ENCODE measurements at places on chromosomes 12 and 14. TPM values are rescaled to one million over a fixed set of nuclear protein-coding genes. Genes with fewer than 3 reads are reported as not detected.
A peak's percentile ranks its signal among the peaks of the same experiment; 100 is the strongest.

DNA sequence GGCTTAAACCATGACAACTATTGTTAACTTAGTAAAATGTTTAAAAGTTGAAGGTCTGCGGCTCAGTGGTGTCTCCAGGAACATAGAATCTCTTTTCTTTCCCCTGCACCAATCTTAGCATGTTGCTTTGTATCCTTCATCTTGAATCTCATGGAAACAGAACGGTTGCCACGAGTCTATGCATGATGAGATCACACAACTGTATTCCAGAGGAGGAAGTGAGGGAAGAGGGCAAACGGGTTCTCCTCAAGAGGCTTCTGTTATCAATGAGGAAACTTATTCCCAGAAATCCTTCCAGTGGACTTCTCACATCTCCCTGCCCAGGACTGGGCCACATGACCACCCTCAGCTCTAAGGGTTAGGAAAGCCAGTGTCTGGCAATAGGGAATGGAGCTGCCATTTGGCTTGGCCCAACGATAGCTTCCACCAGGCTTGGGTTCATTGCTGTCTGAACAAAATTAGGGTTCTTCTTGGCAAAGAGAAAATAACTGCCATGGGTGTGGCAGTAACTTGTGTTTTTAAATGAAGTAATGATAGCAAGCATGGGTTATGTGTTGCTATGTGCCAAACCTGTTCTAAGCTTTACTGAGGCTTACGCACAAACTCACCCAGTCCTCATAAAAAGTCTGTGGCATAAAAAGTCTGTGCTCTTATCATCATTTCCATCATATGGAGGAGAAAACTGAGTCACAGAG lies 17.4 kb downstream of the PLXNC1 start:
- H3K27ac ChIP-seq = peak overlapping the region; percentile 60
- H3K4me1 ChIP-seq = peaks cover 44% of the 10 kb centered on the region
- H3K27me3 ChIP-seq = peaks cover 2% of the 10 kb centered on the region
- no peaks in the 10 kb centered on the region for H3K36me3 ChIP-seq

DNA sequence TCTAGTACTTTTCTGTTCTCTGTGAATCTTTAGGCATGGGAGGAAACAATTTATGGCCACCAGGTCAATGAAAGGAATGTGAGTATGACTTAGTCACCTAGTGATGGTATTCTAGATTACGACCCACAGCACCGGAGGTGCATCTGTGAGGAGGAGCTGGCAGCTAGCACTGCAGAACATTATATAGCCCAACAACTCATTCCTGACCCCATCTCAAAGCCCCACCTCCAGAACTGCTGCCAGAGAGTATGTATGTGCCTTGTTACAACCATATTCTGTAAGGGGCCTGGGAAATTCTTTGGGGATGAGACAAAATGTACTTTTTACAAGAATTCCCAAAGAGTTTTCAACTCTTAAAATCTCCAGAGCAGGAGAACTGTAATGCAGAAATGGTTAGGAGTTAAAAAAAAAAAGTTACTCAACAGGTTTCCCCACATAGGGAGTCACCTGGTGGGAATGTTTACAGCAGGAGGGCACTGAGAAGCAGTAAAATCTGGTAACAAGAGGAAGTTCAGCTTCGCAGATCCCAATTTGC lies 34.9 kb upstream of the CERS5 start:
- peaks cover 3% of the 10 kb centered on the region for H3K36me3 ChIP-seq
- H3K27ac ChIP-seq = peak overlapping the region; percentile 78
- H3K27me3 ChIP-seq = no peaks in the 10 kb centered on the region
- DNase-seq = no peak

GRCh38 chr12:25839470-25839869 lies 119.0 kb upstream of the RASSF8 start:
- H3K4me1 ChIP-seq = peaks cover 11% of the 10 kb centered on the region
- no peaks in the 10 kb centered on the region for H3K27me3 ChIP-seq
- H3K36me3 ChIP-seq = peaks cover 4% of the 10 kb centered on the region
- H3K27ac ChIP-seq = no peak overlapping the region

DNA sequence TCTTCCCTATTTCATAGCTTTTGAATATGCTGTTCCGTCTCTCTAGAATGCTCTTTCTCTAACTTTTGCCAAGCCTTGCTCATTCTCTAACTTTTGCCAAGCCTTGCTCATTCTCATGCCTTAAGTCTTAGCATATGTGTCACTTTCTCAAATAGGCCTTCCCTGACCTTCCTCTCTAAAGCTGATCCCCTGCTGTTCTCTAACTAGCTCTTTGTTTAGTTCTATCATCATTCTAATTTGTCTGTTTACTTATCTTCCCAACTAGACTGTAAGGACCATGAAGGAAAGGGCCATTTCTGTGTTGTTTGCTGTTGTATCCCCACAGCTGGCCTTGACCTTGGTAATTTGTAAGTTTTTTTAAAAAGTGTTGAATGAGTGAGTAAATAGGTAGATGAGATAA lies 71.1 kb downstream of the ZNF641 start:
- peaks cover 9% of the 10 kb centered on the region for H3K36me3 ChIP-seq
- no peak for DNase-seq

DNA sequence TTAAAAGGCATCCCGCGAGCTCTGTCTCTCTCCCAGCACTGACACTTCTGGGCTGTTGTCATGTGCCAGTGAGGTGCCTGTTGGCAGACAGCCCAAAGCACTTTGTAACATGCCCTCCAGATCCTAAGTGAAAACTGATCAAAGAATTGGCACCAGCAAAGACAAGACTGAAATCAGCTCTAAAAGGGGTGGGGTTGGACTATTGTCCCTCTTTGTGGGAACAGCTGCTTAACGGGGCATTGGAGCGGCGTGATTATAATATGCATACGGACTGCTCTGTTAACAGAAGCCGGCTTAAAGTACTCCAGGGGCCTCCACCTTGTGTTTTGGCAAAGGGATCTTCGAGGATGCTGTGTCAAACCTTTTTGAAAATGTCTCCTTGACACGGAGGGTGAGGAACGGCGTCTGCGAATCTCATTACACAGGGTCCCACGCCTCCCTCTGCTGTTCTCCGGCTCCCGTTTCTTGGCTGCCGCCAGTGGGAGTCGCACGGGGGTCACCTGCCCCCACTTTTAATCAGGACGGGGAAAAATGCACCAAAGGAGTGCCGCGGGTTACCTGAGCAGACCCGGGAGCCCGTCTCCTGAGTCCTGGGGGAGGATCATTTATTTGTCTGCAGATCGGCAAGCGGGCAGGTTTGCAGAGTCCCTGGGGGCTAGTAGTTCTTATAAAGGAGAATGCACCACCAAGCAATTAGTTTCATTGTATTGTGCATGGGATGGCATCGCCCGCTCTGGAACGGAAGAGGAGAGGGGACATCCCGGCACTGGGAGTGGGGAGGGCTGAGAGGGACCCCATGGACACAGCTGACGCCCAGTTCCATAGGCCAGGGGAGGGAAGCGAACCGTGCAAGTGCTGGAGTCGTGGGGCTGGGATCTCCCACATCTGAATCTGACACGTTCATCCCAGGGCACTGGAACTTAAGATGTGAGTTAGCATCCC lies 44.3 kb downstream of the SPRING1 start:
- no peaks in the 10 kb centered on the region for H3K36me3 ChIP-seq
- H3K27me3 ChIP-seq = peaks cover 29% of the 10 kb centered on the region
- peaks cover 17% of the 10 kb centered on the region for H3K4me1 ChIP-seq
- no peak overlapping the region for H3K4me3 ChIP-seq

DNA sequence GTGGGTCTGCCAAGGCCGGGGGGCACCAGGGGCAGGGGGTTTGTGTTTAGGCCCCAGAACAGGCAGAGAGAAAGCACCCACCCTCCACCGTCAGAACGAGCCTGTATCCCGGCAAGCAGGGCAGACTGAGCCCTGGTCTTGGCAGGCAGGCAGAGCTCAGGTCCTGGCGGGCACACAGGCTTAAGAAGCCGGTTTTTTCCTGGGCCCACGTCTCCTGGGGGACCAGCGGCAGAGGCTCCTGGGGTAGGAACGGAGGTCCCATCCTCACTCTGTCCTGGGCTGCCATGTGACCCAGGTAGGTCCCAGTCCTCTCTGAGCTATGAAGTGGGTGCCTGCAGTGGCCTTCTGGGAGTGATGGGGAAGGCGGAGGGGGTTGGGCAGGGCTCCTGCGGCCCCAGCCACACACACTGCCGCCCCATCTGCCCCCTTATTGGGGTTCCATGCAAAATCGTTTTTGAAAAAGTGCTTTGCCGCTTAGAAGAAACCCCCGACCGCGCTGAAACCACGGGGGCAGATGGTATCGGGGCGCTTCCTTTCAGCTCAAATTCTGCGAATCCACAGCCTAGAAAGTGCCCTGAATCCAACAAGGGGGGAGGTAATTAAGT lies 24.2 kb downstream of the SH2B3 start:
- no peak overlapping the region for H3K4me3 ChIP-seq
- H3K36me3 ChIP-seq = no peaks in the 10 kb centered on the region
- no peaks in the 10 kb centered on the region for H3K27me3 ChIP-seq
- no peak overlapping the region for H3K27ac ChIP-seq
- no peak for DNase-seq

The AP1G2 gene
- total RNA-seq = 42.3 TPM

The SERPINA9 gene
- not detected for total RNA-seq

The GLI1 gene
- 1.3 TPM for total RNA-seq

Measured in neural crest cell (in vitro differentiated cells).